Stimulated activated CD8-positive, alpha-beta memory T cell treated with anti-CD3 and anti-CD28 coated beads, Interleukin-12 subunit alpha, Interleukin-12 subunit beta, amount 100 ng/mL, for 4 hours (primary cell): ENCODE measurements at places on chromosomes 4 and X.

GRCh38 chr4:159598602-159599001 is 495.7 kb downstream of the RAPGEF2 start:
- DNase-seq, result no peak

GRCh38 chr4:105305019-105305836 is 158.6 kb downstream of the TET2 start:
- no peak for DNase-seq

GRCh38 chrX:148567229-148567628 is 66.8 kb downstream of the AFF2 start:
- no peak for DNase-seq

- DNase-seq, result no peak
These were observed 158.8 kb downstream of the RBMX2 start for GRCh38 chrX:130560544-130560943.

DNA sequence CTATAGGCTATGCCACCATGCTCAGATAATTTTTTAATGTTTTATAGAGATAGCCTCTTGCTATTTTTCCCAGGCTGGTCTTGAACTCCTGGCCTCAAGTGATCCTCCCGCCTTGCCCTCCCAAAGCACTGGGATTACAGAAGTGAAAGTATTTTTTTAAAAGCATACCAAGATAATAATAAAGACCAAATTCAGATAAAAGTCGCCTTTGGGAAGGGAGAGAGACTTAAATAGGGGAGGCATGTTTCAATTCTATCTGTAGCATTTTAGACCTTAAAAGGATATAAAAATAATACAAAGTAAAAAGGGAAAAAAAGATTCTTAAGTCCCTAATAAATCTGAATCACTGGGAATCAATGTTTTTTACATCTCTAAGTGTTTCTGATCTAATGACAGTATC is 108.9 kb downstream of the AFAP1 start:
- DNase-seq, result no peak

GRCh38 chr4:169251291-169252235 is 19.2 kb downstream of the SH3RF1 start:
- DNase-seq, result no peak

GRCh38 chrX:120677004-120677652 is 47.3 kb upstream of the C1GALT1C1 start:
- DNase-seq, result no peak

GRCh38 chr4:169621731-169622492 is 1.5 kb downstream of the CLCN3 start:
- DNase-seq, result no peak

- DNase-seq, result no peak
These were observed 97.5 kb downstream of the ANK2 start for GRCh38 chr4:113146876-113147358.

GRCh38 chrX:40153345-40154249 is 55.8 kb upstream of the BCOR start:
- no peak for DNase-seq

DNA sequence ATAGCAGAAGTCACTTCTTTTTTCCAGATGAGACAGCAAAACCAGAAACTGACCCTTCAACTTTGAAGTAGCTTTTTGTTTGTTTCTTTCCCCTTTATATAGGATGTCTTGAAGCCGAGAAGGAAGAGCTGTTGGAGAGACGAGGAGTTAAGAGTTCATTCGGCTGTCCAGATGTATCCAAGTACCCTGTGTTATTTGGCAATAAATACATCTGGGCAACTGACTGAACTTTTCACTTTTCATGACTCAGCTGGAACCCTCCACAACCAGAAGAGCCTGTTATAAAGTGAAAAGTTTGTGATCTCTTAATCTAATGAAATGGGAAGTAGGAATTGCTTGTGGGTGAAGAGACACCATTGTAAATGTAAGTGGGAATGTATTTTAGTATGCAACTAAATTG is 131.2 kb downstream of the HTR2C start:
- no peak for DNase-seq

DNA sequence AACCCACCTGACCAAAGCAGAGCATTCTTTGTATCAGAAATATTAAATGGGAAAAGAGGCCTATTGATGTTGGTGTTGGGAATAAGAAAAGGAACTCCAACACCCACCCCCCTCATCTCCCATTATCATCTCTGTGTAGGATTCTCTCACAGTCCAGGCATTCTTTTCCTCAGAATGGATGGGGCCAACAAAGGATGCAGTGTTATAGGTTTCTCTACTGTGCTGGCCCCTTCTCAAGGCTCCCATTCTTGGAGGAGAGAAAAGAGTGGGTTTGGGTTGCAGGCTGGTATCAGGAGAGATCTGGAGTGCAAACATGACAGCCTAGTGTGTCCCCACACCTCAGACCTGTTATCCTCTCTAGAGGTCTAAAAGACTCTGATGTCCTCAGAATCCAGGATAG is 59.6 kb downstream of the UGT8 start:
- no peak for DNase-seq

DNA sequence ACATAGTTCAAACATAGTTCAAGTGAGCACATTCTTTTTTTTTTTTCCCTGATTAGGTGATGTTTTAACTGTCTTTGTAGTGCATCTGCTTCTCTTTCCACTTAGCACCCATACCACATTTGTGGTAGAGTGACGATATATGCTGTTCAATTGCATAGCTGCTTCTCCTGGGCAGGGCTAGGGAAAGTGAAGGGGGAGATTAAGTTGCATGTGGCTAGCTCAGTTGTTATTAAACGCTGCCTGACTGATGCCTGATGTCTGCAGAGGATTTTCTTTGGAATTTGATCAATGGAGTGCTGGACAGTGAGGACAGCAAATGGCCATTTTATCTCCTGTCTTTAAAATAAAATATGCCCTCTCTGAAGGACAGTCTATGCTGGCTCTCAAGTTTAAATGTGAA is 63.7 kb downstream of the ANK2 start:
- DNase-seq, result no peak

DNA sequence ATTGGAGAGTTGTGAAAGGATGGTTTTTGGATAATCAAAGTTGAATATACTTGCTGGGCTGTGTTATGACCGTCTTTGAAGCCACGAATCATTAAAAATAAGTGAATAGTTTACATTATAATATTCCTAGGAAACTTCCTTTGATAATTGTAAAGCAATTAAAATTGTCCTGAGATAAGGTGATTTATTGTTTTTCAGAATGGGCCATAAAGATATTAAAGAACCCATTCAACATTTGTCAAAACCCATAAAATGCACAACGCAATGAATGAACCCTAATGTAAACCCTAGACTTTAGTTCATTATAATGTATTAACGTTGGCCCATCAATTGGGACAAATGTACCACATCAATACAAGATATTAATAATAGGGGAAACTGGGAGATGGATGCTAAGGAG is 11.4 kb downstream of the FHL1 start:
- no peak for DNase-seq

- DNase-seq, result no peak
These were observed 13.3 kb upstream of the CENPU start for GRCh38 chr4:184747034-184747830.

- DNase-seq, result no peak
These were observed 64.4 kb upstream of the ENPEP start for GRCh38 chr4:110411574-110412011.

DNA sequence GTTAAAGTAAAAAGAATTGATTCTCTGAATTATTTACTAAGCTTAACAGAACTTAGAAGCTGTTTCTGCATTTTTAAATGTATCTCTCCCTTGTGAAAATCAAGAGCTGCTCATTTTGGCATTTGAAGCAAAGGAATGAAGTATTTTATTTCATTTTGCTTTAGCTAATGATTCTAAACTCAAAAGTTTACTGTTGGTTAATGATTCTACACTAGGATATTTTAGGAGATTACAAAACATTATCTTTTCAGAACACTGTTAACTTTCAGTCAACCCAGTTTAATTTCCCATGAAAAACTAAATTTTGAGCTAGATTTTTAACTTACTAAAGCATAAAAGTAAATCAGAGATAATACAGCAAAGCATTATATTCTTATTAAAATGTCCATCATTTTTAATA is 355.2 kb upstream of the CXorf51B start:
- no peak for DNase-seq

GRCh38 chrX:133608406-133608805 is 193.1 kb upstream of the GPC4 start:
- no peak for DNase-seq

DNA sequence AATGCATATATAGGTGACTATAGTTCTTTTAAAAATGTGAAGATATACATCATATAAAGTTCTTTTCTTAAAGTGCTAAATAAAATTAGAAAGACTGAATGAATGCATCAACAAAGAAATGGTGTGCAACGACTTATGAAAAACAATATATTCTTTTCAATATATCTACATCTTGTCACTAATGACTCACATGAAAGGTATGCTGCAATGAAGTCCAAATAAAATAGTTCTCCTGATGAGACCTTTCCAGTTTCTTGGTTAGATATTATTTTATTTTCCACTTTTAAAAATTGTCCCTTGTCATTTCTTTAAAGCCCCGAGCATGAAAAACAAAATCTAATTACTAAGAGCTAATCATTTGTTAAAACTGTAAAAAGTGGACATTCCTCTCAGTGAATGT is 462.1 kb downstream of the PCDH11X start:
- DNase-seq, result no peak

GRCh38 chr4:20086799-20087521 is 164.7 kb upstream of the SLIT2 start:
- DNase-seq, result no peak

DNA sequence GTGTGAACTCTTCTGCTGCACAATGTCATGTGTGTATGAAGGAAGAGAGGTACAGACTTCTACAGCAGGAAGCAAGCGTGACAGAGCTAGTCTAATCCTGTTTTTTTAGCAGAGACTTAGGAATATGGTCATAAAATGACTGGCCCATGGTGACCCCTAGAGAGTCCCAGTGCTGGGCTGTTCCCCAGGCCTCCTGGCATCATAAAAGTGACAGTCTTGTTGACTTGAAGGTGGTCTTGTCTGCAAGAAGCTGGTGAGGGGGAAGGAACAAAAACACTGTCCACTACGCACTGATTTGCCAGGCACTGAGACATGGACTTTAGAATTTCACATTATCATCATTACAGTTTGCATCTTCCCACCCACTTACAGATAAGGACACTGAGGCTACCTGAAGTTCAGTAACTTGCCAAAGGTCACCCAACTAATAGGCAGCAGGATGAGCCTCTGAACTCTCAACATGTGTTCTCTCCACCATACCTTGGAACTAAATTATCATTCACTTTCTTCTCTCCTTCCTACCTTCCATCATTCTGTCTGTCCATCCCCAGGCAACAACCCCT is 63.0 kb downstream of the HADH start:
- DNase-seq, result no peak

GRCh38 chr4:72432282-72432681 is 136.7 kb downstream of the ADAMTS3 start:
- no peak for DNase-seq

GRCh38 chr4:127559981-127560380 is 72.8 kb upstream of the INTU start:
- no peak for DNase-seq

DNA sequence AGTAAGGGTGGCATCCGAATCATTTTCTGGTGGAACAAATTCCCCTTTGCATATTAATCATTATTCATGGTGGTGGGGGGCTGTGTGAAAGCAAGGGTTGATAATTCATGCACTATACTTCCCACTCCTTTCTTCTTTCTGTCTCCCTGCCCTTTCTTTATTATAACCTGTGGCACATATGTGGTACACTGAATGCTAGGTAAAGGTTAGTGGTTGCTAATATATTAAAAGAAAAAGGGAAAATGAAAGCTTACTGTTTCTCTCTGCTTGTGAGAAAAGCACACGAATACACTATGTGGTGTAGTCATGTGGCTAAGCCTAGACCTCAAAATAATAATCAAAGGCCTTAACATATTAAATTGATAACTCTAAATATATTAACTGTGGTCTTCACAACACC is 178.4 kb upstream of the RPS6KA3 start:
- DNase-seq, result no peak

- no peak for DNase-seq
These were observed 86.5 kb downstream of the MAGED4 start for GRCh38 chrX:52271206-52271605.

DNA sequence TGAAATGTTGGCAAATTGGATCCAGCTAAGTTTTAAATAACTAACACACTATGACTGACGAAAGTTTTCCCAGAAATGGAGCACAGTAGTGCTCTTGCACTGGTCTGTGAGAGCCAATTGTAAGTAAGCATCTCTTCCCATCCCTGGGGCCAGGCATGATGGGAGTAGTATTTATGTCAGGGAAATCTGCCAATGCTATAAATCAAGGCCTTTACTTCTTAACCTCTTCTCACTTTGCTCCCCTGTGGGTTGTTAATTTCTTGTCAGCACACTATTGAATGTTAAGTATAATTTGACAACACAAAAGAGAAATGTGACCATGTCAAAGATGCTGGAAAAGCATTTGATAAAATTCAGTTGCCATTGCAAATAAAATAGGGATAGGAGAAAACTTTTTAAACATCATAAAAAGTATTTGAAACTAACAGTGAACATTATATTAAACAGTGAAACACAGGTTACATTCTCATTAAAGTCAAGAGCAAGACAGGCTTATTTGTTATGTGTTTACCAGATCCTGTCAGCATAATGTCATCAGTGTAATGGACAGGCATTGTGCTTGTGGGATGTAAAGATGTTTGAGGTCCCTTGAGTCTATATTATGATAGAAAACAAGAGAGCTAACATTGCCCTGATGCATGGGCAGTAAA is 5.0 kb downstream of the F8A1 start:
- no peak for DNase-seq
